ENCODE measurements at places on chromosomes 2 and 18.

- DNase-seq: no peak
Observed at GRCh38 chr2:231110551-231110950, 14.3 kb downstream of the HTR2B start.

- no peak for DNase-seq
Observed at GRCh38 chr2:36952748-36953197, 13.6 kb downstream of the STRN start.

- DNase-seq: no peak
Observed at GRCh38 chr2:119389615-119390306, 23.0 kb downstream of the DBI start.

GRCh38 chr2:225428360-225428759, 28.9 kb downstream of the NYAP2 start:
- DNase-seq: peak; percentile 70

- no peak for DNase-seq
Observed at GRCh38 chr2:239130041-239130440, 270.8 kb downstream of the HDAC4 start.

- no peak for DNase-seq
Observed at GRCh38 chr18:79366177-79367094, 29.3 kb upstream of the NFATC1 start.

DNA sequence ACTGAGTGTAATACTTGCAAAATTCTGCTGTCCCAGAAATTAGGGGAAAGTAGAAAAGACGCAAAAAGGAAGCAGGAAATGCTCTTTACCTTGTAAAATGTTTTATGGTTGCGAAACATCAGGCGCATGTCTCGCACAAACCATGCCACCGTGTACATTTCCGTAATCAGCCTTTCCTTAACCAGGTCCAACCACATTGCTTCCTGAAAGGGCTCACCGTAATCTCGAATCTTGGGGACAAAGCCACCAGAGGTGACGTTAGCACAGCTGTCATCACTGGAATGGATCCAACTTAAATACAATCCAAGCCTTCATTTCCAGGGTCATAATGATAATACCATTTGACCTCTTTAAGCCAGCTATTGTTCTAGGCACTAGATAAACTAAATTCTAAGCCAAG, 49.3 kb downstream of the SP110 start:
- peak; percentile 71 for DNase-seq

DNA sequence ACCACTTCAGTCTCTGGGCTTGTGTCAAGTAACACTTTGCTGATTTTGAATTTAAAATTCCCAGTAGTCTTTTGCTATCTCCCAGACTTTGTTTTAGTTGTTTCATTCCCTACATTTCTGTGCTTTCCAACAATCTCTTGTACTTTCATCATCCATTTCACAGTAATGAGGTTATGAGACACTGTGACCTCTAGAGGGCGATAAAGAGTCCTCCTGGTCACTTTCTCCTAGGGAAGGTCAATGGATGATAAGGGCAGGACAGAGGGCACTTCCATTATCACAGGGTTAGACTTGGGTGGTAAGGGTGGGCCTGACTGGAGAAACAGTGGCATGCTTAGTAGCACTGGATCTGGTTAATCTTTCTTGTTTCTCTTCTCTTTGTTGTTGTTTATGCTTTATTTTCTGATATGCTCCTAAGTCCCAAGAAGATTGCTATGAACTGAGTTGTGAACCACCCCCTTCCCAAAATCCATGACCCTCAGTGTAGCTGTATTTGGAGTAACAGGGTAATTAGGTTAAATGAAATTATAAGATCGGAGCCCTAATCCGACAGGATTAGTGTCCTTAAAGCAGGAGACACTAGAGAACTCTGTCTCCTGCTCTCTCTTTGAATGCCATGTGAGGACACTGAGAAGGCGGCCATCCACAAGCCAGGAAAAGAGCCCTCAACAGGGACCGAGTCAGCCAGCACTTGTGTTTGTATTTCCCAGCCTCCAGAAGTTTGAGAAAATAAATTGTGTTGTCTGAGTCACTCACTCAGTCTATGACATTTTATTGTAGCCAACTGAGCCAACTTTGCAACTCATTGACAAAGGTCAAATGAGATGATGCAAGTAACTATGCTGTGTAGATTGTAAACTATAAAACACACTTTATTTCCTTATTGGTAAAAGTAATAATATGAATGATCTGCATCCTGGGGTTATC, 779.2 kb downstream of the CNTNAP5 start:
- DNase-seq: no peak

- DNase-seq: no peak
Observed at GRCh38 chr18:45355944-45356520, 259.2 kb upstream of the SLC14A2 start.

DNA sequence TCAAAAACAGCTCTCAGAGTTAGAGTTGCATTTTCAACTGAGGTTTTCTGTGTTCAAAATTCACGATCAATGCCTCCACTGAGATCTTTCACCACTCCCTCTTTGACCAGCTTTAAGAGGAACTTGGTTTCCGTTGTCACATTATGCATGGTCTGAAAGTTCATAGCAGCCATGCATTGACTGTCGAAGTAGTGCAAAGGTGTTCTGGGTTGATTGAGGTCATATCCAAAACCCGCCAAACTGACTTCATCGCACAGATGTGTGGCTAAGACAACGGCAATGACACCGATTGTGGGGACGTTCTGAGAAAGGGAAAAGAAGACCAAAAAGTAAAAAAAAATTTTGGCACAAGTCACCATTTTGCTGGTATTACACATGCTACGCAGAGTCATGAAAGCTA, 48.7 kb downstream of the ST3GAL5 start:
- DNase-seq: no peak

DNA sequence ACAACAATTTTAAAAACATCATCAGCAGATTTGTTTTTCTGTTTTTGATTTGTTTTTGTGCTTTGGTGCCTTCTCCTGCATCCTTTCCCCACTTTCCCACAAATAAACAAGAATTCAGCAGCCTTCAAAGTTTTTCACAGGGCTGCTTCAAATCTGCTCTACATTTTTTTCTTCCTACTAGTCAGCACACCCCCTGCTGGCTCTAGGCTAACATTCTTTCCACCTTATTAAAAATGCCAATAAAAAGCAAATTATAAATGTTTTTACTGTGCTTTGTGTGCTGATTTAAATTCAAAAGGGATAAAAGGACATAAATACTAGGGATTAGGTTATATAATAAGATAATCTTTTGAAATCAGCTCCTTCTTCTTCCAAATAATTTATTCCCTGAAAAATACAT, 6.2 kb upstream of the CNTNAP5 start:
- no peak for DNase-seq

DNA sequence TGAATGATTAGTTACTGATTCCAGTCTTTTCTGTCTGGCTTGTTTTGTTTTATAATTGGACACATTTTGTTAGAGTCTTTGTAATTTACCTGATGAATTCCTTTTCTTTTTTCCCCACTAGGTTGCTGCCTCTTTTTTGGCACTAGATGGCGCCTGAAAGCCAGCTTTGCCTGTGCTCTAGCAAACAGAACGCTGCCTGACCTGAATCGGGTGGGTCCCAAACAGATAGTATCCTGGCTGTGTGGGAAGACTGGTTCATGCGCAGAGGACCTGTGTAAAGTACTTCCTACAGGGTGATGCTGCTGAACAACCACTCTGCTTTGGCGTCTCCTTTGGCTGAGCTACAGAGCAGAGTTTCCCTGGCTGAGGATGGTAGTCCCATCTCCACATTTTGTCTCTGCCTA, 288.2 kb downstream of the IKZF2 start:
- peak; percentile 44 for DNase-seq

DNA sequence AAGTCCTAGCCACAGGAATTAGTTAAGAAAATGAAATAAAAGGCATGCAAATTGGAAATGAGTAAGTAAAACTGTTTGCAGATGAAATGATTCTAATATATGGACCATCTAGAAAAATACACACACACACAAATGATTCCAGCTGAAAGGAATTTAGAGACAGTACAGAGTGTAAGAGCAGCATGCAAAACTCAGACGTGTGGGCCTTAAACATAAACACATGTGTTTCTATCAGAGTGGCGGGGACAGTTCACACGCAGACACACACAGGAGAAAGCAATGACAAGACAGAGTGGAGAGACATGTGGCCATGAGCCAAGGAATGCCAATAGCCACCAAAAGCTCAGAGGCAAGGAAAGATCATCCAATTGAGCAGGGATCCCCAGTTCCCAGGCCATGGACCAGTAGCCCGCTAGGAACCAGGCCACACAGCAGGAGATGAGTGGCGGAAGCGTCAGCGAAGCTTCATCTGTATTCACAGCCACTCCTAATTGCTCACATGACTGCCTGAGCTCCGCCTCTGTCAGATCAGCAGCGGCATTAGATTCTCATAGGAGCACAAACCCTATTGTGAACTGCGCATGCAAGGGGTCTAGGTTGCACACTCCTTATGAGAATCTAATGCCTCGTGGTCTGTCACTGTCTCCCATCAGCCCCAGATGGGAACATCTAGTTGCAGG, 155.4 kb downstream of the ARL4C start:
- DNase-seq: no peak

- no peak for DNase-seq
Observed at GRCh38 chr2:119888680-119889079, 124.2 kb upstream of the EPB41L5 start.

- DNase-seq: no peak
Observed at GRCh38 chr2:162244541-162245031, 1.3 kb upstream of the FAP start.

- no peak for DNase-seq
Observed at GRCh38 chr18:21112543-21113105, 1.0 kb upstream of the ROCK1 start.

DNA sequence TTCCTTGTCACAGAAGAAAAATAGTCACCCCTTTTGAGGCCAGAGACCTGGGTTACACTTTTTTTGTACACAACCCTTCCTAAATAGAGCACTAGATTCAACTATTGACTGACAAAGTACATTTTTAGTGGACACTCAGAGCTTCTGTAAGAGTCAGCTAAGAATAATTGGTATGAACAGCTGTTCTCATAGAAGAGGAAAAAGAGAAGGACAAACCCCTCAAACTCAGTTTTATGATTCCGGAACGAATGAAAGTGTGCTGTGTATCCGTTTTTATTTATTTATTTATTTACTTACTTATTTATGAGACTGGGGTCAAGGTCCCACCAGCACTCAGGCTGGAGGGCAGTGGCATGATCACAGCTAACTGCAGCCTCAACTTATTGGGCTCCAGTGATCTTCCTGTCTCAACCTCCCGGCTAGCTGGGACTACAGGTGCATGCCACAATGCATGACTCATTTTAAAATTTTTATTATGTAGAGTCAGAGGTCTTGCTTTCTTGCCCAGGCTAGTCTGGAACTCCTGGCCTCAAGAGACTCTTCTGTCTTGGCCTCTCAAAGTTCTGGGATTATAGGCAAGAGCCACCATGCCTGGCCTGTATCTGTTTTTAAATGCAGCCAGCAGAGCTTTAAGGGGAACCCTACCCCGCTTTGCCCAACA, 36.0 kb upstream of the FZD5 start:
- DNase-seq: no peak

- DNase-seq: no peak
Observed at GRCh38 chr2:64374686-64375085, 79.3 kb upstream of the LGALSL start.

- DNase-seq: no peak
Observed at GRCh38 chr2:131058920-131059319, 34.3 kb downstream of the FAM168B start.

GRCh38 chr2:151973013-151973900, 125.6 kb downstream of the CACNB4 start:
- DNase-seq: no peak

DNA sequence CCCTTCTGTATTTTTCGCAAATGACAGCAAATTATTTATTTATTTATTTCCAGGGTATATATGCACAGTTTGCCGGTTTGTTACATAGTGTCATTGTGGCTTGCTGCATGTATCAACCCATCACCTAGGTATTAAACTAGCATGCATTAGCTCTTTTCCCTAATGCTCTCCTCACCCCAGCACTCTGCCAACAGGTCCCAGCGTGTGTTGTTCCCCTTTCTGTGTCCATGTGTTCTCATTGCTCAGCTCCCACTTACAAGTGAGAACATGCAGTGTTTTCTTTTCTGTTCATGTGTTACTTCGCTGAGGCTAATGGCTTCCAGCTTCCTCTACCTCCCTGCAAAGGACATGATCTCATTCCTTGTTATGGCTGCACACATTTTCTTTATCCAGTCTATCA, 592.3 kb downstream of the TRIB2 start:
- no peak for DNase-seq

All from SHP77 treated with DMSO at 0.1 percent for 48 hours (cell line).